Esophagus muscularis mucosa (tissue), 4 donors: ENCODE measurements at places on chromosomes 16 and 17. TPM values are rescaled to one million over a fixed set of nuclear protein-coding genes. Genes with fewer than 3 reads are reported as not detected.

DNA sequence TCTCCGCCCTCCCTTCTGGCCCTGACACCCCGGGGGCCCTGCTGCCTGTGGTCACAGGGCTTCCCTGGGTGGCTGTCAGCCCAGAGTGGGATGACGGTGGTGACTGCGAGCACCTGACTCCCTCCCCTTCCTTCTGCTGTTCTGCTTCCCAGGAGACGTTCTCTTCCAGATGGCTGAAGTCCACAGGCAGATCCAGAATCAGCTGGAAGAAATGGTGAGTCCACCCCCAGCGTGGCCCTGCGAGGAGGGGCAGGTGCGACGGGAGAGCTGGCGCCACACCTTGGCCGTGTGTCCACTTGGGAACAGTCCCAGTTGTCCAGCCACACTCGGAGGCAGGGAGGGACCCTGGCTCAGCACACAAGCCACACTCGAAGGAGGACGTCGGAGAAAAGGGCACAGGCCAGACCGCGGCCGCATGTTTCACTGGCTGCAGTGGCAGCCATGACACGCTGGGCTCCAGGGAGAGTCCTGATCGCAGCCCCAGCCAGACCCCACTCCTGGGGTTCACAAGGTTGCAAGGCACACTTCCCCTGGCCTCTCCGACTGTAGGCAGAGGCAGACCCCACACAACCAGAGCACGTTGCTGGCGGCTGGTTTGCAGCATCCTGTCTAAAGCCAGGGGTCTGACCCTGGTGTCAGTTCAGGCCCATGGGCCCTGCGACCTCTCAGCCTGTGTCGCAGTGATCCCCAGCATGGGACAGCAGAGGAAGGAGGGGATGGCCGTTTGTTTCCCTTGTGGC, 49.9 kb downstream of the BAIAP2 start:
- DNase-seq: no peak

DNA sequence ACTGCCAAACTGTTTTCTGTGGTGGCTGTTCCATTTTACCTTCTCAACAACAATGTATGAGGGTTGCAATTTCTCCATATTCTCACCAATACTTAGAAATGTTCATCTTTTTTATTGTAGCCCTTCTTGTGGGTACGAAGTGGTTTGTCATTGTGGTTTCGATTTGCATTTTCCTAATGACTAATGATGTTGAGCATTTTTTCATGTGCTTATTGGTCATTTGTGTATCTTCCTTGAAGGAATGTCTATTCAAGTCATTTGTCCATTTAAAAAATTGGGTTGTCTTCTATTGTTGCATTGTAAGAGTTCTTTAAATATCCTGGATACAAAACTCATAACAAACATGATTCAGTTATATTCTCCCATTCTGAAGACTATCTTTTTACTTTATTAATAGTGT, 47.5 kb upstream of the CCL2 start:
- DNase-seq: no peak

GRCh38 chr16:64830653-64831052, 291.2 kb downstream of the CDH11 start:
- no peak for DNase-seq

GRCh38 chr17:15744074-15744676, 12.1 kb downstream of the TBC1D26 start:
- no peak for DNase-seq

GRCh38 chr17:78129351-78130089, 965 bp upstream of the TMC6 start:
- no peak for DNase-seq

GRCh38 chr16:19666477-19666876, 51.5 kb downstream of the KNOP1 start:
- no peak for DNase-seq

DNA sequence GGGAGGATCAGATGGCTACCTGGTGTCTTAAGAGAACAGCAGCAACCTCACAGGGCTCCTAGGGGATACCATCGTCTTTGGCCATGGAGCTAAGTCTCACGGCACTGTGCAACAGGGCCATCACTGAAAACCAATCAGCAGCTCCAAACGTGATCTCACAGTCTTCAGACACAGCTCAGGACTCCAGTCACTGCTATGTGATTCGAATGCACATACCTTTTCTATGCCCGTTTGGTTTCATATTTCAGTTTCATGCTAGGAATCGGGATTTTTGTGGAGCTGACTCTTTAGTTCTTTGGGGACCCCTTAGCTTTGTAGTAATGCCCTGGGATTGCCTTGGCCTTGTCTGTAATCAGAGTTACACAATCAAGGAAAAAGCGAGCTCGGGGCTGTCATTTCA, 162.8 kb upstream of the CDH11 start:
- DNase-seq: no peak

- DNase-seq: no peak
Observed at GRCh38 chr16:83258366-83258928, 549.3 kb upstream of the HSBP1 start.

SLFN12L gene
- 0.32 TPM for total RNA-seq

- no peak for DNase-seq
Observed at GRCh38 chr17:3585826-3586225, 23.4 kb downstream of the TRPV1 start.

DNA sequence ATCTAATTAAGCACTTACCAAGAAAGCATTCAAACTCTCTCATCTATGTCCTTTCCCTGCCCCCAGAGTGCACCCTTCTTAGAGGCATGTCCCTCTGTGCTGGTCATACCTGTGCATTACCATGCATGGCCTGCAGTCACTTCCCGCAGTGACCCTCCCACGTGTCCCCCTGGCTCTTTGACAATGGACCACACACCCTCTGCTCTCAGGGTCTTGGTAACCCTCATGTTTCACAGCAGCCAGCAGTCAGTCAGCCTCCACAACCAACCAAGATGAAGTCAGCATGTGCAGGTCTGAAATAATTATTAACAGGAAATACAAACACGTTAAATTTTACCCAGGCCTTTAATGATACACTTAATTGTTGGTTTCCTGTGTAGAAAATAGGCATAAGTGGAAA, 10.1 kb downstream of the KRT33A start:
- peak; percentile 86 for DNase-seq

GRCh38 chr16:78788276-78788675, 688.8 kb downstream of the WWOX start:
- no peak for DNase-seq

SLC35G6 gene
- total RNA-seq: not detected

GRCh38 chr16:54879681-54880080, 51.0 kb upstream of the IRX5 start:
- no peak for DNase-seq

DNA sequence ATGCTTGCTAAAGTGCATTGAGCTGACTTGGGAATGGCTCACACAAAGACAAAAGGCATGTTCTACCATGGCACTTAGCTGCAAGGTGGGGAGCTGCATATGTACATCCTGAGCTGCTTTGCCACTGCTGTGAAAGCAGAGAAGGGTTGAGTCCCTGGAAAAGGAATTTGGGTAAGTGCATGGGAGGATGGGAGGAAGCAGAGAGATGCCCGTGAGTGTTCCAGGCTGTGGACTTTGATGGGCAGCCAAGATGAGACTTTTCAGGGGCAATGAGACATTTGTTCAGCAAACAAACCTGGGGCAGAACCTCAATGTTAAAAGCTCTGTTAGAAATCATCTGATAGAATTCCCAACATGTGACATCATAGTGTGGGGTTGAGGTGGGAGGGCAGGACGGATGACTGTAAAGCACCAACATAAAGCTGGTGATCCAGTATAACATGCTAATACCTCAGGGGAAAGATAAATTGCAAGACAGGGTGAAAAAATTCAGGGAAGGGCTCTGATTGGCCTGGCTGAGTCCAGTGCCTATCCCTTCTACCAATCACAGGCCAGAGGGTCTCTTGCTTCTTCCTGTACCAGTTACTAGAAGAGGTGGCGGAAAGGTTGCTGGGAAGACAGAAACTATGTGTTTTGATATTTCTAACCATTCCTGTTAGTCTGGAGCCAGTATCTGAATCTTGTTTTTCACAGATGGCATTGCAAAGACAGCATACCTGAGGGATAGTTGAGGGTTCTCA, 163.2 kb downstream of the UTP18 start:
- DNase-seq: no peak

- DNase-seq: no peak
Observed at GRCh38 chr17:8841844-8842243, 25.6 kb downstream of the PIK3R6 start.

DNA sequence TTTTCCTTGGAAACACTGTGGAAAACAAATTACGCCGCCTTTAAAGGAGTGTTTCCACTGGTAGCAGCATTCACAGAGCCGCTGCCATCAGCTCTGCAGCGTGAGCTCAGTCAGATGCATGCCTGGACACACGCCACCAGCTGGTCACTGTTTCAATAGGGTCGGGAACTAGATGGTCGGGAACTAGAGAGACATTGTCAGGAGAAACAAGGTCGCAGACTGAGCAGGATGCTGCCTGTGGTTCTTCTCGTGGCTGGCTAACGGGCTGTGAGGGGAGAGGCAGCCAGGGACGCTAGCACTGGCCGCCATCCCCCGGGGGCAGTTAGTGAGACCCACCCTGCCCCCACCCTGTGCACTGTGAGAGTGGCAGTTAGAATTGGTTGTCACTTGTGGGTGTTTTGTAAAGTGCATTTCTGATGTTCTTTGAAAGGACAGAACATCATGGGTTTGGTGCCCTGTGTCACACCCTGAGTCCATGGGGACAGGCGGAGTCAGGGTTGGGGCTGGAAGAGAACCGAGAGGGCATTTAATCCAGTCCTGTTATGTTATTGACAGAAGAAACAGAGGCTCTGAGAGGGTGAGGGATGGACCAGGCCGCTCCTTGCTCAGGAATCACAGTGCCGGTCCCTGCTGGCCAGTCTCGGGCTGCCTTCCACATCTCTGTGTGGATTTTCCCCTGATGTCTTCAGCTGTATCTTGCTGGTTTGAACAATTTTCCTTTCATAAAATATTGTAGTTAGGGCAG, 86.3 kb downstream of the SPECC1 start:
- DNase-seq: no peak

DNA sequence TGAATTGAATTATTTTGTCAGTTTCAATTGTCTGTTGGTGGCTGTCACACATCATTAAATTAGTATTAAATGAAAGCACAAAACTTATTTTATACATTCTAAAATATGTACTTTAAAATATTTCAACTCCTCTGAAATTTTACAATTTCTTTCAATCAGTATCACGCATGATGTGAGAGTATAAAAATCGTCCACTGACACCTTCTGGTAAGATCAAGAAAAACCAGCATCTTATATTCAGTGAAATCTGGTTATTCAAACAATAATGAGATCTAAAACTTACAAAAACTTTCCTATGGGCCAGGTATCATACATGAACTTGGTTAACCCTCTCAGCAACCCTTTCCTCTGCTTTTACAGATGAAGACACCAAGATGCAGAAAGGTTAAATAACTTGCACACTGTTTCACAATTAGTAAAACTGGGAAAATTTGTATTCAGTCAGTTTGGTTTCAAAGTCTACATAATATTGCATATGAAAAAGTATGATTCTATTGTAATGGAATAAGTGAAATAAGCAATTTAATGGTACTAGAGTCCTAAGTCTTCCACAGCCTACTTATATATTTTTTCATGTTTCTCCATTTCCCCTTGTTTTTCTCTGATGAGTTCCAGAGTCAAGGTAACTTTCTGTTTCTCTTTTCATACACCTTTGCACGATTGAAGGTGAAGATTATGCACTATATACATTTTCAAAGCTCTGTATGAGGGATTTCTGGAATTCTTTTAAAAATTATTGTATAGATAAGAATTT, 58.7 kb downstream of the EFCAB5 start:
- DNase-seq: no peak

GRCh38 chr17:4605826-4606225, 21.5 kb downstream of the SMTNL2 start:
- no peak for DNase-seq
